Amygdala (tissue), 56 donors: ENCODE measurements at places on chromosomes 12 and 14.

DNA sequence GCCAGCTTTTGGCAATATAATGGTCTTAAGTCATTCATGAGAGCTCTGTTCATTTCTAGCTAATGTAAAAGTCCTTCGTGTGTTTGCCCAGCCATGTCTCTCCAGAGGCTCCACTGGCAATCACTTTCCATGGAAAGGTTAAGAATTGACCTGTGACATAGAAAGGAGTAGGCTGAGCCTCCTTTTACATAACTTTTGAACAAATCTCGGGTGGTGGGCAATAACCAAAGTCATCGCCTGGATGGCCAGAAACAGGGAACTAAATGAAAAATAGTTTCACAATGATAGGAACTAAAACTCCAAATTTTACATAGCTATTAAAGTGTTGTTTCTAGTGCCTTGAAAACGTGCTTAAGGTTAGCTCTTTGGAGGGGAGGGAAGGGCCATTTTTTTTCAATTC lies 6.5 kb downstream of the BHLHE41 start:
- no peak for DNase-seq

GRCh38 chr12:60494244-60494643 lies 898.4 kb downstream of the SLC16A7 start:
- no peak for DNase-seq

DNA sequence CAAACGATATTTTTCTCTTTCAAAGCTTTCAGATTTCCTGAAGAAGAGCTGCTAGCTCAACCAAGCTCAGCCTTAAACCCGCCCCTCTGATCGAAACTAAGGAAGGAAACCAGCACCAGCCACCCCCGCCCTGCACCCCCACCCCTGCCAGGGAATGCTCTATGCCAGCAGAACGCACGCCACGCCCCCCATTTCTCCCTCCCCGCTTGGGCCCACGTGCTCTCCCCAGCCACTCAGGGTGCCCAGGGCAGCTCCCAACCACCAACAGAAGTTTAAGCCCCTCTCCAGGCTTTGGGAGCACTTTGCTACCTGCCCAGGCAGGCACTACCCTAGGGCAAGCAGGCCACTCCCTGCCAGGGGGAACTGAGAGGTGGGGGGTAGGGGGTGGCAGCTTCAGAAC lies 18.8 kb upstream of the KRT78 start:
- no peak for DNase-seq

- no peak for DNase-seq
These were observed 17.1 kb upstream of the PUS1 start for GRCh38 chr12:131911851-131912477.

DNA sequence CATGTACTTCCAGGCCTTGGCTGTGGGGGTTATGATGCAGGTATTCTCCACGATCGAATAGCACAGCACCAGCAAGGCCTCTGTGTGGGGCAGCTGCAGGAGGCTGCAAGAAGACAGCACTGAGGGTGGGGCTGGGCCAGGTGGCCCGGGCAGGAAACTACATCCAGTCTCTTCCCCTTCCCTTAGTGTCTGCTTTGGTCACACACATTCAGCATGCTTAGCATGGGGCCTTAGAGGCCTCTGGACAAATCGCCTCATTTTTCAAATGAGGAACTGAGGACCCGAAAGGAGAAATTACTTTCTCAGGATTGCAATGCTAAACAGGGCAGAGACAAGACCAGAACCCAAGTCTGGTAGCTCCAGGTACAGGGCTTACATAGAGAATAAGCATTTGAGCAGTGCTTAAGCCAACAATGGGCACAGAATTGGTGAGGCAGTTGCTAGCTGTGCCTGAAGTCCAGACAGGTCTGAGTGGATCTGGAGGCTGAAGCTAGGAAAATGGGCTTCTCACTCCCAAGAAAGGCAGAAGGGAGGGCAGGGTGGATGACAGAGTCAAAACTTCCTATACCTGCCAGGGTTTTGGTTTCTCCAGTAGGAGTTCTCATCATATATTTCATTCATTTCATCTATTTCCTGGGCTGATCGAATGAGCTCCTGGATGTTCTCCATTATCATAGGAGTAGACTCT lies 3.5 kb downstream of the ACRBP start:
- no peak for DNase-seq

DNA sequence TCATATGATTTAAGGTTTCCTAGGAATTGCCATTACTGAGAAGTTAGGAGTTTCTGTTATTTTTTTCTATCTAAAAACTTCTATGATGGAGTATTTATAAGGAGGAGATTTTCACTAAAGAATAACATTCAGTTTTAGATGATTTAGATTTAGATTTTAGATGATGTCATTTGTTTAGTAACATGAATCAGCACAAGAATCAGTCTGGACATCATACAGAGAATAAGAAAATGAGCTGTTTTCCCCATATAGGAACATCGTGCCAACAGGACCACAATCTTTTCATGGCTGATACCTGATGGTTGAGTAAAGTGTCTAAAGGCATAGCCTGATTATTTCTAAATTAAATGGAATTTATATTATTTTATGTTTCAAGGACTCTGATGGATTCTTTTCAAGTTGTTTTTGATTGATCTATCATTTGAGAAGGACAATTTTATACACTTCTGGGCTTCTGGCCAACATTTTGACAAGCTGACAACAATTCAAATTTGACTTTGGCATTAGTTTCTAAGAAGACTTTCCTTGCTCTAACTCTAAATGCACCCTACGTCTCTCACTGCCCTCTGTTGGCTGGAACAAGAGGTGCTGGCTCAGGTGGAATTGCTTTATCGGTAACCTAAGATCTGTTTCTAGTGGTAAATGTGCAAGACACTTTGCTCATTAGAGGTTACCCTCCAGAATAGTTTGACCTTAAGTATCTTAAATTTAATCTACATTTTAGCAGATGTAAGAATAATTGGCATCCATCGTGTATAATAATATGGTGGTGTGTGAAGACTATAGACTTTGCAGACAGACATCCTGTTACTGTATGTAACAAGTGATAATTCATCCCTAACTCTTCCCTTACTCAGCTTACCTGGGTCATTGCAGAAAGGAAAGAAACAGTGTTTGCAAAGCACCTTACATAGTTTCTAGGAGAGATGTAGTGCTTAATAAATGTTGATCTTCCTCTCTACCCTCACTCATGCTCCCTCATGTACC lies 42.8 kb upstream of the CPSF6 start:
- DNase-seq, result no peak
